ENCODE measurements at places on chromosomes 3 and 15.

- DNase-seq = no peak
These were observed 59.5 kb downstream of the SNRK start for GRCh38 chr3:43345877-43346276.

DNA sequence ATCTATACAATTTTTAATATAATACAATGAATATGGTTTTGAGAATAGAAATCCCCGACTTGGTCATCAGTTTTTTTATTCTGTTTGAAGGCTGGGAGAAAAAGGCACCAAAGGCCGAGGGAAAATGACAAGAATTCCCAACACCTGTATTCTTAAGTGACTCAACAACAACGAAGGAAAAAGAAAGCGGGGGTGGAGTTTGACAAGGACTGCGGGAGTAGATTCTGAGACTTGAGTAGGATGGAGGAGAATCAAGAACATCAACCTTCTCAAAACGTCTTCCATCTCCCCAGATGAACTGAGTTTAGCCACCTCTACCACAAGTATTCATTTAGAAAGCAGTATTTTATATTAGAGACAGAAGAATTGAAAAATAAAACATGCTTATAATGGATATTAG lies 107.2 kb downstream of the IGSF11 start:
- no peak for DNase-seq

- DNase-seq = no peak
These were observed 90.7 kb upstream of the HES1 start for GRCh38 chr3:194045289-194045688.

DNA sequence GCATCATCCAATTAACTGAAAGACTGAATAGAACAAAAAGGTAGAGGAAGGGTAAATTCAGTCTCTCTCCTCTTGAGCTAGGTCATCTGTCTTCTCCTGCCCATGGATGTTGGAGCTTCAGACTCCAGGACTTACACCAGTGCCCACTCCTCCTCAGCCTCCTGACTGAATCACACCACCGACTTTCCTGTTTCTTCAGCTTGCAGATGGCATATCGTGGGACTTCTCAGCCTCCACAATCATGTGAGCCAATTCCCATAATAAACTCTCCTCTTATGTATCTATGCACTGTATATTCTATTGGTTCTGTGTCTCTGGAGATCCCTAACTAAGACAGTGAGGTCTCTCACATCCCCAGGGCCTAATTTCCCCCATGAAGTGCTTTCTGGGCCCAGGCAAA lies 140.4 kb downstream of the CD47 start:
- no peak for DNase-seq

DNA sequence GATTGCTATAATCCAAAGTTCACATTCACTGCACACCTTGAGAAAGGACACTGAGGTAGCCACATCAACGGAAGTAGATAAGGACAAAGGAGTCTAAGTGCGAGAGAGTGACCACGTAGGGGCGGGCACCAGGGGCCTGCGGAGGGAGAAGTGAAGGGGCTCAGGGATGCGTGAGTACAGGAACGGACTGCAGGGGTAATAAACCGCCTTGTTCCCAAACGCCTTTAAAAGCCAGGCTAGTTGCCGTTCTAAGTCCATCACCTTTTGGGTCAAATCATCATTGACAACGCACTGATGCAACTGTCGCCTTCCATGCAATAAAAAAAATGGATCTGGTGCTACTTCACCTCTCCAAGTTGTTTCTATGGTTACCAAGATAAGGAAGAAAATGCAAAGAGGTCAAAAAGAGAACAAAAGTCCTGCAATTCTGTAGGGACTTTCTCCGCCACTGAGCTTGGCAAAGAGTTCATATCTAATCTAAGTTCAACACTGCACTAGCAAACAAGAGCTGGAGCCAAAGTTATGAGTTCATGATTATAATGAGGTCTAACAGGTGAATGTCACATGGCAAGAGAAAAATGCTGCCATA lies 32.6 kb upstream of the ATP11B start:
- peak; percentile 78 for DNase-seq

DNA sequence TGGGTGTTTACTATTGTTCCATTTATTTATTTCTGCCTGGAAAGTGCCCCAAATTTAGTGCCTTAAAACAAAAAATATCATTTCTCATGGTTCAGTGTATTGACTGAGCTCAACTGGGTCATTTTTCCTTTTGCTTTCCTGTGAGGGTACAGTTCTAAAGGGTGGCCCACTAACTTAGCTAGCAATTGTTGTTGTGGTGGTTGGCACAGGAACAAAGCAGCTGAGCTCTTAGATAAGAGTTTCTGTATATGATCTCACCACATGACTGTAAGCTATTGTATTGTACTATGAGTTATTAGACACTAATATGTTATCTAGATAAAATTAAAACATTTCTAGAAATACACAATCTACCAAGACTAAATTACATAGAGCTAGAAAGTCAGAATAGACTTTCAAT lies 1283.7 kb downstream of the OTOL1 start:
- no peak for DNase-seq

DNA sequence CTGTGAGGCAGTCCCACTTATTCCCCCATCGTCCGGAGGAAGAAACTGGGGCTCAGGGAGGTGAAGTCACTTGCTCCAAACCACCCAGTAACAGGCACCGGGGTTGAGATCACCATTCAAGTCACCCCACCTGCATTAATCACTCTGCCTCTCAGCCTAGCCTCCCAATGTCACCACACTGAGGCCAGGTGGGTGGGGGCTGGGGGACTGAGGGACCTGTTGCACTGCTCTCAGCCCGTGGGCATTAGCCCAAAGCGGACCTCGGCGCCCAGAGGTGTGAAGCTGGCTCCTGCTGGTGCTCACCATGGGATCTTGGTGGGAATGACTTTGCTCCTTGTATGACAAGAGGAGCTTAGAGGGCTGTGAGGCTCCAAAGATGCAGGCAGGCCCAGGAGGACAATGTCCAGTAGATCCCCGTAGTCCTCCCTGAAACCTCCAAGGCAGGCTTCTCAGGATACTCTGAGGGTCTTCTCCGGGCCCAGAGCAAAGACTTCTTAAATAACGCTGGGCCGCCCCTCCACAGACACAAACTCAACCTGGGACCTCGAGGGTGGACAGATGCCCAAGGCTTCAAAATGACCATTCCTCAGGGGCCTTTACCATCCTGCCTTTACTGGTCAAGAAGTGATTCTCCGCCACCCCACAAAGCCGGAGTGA lies 1.7 kb downstream of the NT5DC2 start:
- no peak for DNase-seq

Measured in lung (tissue), 17 donors.